WERI-Rb-1 (cell line): ENCODE measurements at places on chromosomes 6 and 20.

DNA sequence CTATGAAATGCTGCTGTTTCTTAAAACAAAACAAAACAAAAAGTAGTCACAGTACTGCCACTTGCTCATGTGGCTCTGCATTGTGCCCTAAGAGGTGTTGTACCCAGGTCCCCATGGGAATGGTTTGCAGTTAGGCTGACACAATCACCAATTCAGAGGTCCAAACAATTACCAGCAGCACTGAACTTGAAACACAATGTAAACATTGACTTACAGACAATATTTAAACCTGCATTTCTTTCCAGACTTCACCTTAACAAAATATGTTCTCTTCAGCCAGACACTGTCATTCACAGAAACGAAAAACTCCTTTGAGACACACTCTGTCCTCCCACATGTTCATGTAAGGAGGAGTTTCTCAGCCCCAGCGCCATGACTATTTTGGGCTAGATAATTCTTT lies 206.8 kb upstream of the ARG1 start:
- no peak for DNase-seq

DNA sequence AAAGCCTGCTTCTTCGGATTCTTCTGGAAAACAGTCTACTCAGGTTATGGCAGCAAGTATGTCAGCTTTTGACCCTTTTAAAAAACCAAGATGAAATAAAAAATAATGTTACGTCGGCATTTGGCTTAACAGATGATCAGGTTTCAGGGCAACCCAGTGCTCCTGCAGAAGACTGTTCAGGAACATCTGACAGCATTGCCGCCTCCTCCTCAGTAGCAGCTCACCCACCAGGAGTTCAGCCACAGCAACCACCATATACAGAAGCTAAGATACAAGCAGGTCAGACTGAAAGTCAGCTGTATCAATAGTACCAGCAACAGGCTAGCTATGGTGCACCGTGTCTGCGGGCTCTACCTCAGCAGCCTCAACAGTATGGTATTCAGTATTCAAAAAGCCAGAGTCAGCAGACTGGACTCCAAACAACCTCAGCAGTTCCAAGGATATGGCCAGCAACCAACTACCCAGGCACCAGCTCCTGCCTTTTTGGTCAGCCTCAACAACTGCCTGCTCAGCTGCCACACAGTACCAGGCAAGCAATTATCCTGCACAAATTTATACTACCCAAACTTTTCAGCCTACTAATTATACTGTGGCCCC lies 51.9 kb downstream of the BTBD9 start:
- no peak for DNase-seq

GRCh38 chr20:38764567-38765318 lies 16.5 kb downstream of the ACTR5 start:
- no peak for DNase-seq

- no peak for DNase-seq
Observed at GRCh38 chr20:9516234-9516871, 2.0 kb downstream of the LAMP5 start.

DNA sequence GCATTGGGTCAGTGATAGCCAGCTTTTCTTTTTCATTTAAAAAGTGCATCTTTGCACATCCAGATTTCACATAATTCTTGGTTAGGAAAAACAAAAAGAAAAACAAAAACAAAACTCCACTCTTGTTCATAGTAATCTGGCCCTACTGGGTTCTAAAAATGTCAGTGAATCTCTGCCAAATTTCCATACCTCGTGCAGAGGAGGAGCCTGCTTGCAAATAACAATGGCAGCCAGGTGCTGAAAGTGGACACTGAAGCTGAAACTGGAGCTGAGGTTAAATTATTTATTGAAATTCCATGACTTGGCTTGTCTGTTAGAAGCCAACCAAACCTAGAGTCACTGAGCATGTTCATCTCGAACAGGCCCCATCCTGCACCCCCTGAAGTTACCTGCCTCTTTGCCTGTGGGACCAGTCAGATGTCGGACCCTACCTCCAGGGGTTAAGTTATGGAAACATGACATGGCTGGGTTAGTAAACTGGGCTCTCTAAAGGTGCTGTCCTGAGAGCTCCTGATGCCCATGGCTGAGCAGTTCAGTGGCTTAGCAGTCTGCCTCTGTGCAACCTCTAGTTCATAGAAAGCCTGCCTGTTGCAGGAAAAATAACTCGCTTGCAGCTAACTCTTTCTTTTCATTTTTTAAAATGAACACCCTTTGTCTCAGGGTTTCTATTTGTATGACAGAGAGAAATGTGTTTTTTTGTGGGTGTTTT lies 42.7 kb downstream of the CLIC5 start:
- DNase-seq, result no peak

- DNase-seq, result no peak
Observed at GRCh38 chr6:129773304-129773703, 63.3 kb upstream of the ARHGAP18 start.

DNA sequence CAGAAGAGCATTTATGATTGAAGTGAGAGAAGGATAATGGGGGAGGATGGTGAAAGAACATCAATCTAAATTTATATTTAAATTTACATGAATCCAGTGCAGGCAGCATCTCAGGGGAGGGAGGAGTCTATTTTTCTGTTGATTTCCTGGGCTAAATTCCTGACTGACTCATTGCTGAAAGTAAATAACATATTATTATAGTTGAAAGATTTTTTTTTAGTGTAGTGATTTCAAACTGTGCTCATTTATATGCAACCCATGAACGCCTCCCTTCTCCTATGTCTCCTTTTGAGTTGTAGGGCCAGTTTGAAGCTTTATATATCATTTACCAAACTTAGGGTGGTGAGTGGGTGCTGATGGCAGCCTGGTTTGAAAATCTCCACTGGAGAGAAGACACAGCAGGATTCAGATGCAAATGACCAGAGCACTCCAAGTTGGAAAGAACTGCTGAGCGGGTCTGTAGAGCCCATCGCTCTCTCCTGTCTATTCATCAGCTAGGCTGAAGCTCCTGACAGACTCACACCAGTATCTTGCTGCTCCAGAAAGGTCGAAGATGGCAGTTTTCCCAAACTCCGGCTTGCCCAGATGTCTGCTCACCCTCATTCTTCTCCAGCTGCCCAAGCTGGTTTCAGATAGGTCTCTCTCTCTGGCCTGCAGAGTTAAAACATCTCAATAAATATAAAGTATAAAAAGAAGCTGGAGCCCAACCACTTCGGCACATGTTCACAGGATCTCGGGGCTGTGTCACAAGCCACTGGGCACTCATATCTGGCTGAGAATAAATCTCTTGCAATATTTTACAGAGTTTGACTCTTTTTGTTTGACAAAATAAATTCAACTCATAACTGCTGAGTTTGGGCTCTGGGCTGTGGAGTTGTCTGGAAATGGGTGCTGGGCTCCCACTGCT lies 18.3 kb downstream of the BTN2A1 start:
- no peak for DNase-seq

DNA sequence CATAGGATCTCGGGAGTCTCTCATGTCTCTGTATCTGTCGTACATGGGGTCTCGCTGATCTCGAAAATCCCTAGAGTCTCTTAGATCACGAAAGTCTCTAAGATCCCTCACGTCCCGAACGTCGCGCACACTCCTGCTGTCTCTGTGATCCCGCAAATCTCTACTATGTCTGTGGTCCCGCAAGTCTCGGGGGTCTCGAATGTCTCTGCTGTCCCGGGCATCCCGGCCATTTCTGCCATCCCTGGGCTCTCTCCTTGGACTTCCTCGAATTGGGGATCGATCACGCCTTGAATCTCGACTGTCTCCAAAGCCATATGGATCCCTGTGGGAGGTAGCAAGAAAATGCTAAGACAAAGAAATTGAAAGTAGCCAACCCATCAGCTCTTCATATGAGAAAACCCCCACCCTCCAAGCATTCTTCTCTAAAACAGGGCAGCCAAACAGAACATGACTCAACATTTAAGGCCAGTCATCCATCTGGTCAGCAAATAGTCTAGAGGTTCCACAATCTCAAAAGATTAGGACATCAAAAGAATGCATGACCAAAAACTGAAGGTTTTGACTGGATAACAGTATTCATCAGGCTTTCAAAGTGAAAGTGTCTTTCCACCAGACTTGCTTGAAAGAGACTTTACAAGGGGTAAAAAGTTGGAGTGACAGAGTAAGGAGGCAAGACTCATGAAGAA lies 19.4 kb downstream of the NCOA5 start:
- no peak for DNase-seq

- DNase-seq, result no peak
Observed at GRCh38 chr6:77231438-77232305, 231.6 kb downstream of the HTR1B start.

- no peak for DNase-seq
Observed at GRCh38 chr6:99270030-99270429, 79.4 kb downstream of the FAXC start.

- no peak for DNase-seq
Observed at GRCh38 chr6:12602951-12603672, 113.5 kb upstream of the PHACTR1 start.

- no peak for DNase-seq
Observed at GRCh38 chr6:41646026-41646795, 7.9 kb downstream of the MDFI start.

DNA sequence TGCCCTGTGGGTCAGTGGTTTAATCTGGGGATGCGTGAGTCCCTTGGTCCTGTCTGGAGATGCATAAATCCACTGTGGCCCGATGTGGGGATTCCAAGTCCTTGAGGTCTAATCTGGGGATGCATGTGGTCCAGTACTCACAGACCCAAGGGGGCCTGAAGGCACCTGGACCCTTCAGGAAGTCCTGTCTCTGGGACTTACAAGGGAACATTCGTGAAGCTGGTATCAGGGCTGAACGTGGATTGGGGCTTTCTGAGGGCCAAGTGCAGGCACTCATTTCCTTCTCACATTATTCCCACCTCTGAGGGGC lies 25.2 kb upstream of the GTSF1L start:
- DNase-seq, result no peak
